ENCODE measurements at places on chromosomes 4 and X.
A peak's percentile ranks its signal among the peaks of the same experiment; 100 is the strongest.

- H3K27me3 ChIP-seq: peaks cover 40% of the 10 kb centered on the region
- no peak overlapping the region for H3K4me3 ChIP-seq
- no peak overlapping the region for H3K27ac ChIP-seq
- H3K4me1 ChIP-seq: no peaks in the 10 kb centered on the region
Measured at GRCh38 chr4:82562564-82562854, 721 bp upstream of the TMEM150C start.

GRCh38 chr4:168717847-168718246 lies 221.0 kb downstream of the PALLD start:
- H3K27ac ChIP-seq: no peak overlapping the region
- no peaks in the 10 kb centered on the region for H3K27me3 ChIP-seq
- H3K4me1 ChIP-seq: peaks cover 2% of the 10 kb centered on the region
- no peak overlapping the region for H3K4me3 ChIP-seq
- H3K36me3 ChIP-seq: peaks cover 7% of the 10 kb centered on the region

DNA sequence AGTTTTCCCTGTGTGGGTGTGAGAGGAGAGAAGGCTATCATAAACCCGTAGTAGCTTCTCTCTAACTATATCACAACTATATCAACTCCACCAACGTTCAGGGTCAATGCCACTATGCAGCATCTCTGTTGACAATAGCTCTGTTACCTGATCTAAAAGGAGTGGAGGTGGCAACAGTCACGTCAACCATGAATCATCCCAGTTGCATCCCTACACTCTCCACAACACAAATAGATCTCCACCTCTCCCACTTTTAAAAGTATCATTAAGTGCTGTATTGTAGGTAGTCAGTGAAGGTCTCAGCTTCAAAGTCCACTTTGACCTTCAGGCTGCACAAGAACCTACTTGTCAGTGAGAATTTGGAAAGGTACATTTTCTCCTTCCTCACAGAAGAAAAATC lies 600.5 kb upstream of the GRIA3 start:
- H3K4me3 ChIP-seq: no peak overlapping the region
- no peaks in the 10 kb centered on the region for H3K4me1 ChIP-seq
- no peak overlapping the region for H3K27ac ChIP-seq

DNA sequence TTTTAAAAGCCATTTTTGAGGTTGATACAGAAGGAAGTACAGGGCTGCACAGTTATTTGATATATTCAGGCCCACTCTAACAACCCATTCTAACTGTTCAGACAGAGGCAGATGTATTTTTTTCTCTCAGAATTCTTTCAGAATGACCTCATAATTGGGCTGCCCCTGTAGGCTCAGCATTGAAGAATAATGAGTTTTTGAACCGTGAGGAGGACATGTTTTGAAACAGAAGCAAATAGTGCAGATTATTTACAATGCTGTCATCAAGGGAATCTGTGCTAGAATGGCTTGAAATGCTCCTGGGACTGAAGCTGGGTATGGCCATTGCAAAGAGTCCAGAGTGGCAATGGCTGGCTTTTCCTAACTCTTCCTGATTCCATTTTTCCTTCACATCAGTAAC lies 158.1 kb downstream of the SOX3 start:
- H3K36me3 ChIP-seq: no peaks in the 10 kb centered on the region
- no peak overlapping the region for H3K27ac ChIP-seq

DNA sequence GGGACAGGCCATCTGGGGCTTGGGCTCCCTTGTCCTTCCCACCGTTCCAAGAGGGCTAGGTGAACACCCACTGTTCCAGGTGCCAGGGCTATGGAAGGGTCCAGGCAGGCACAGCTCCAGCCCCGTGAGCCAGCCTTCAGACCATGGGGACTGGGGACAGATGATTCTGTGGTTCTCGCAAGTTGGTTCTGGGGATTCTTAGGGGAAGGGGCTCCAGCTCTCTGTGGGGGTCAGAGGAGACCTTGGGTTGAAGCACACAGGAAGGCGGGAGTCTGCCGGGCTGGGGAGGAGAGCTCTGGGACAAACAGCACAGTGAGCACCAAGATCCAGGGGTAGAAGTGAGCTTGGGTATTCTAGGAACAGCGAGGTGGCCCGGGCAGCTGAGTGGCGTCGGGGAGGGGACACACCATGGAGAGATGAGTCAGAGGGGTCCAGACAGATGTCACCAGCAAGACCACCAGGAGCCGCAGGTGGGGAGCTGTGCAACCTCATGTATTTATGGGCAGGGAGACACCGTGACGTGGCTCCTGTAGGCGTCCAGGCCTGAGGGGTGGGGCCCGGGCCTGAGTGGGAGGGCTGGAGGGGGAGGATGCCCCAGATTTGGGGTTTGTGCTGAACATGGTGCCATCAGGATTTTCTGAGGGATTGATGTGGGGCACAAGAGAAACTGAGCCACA lies 48.8 kb upstream of the HMX1 start:
- H3K36me3 ChIP-seq: no peaks in the 10 kb centered on the region
- H3K27me3 ChIP-seq: no peaks in the 10 kb centered on the region
- no peak overlapping the region for H3K4me3 ChIP-seq
- no peaks in the 10 kb centered on the region for H3K4me1 ChIP-seq
- DNase-seq: no peak

GRCh38 chr4:17309567-17310268 lies 202.2 kb downstream of the QDPR start:
- H3K27ac ChIP-seq: no peak overlapping the region
- no peak overlapping the region for H3K4me3 ChIP-seq
- H3K4me1 ChIP-seq: no peaks in the 10 kb centered on the region
- no peaks in the 10 kb centered on the region for H3K27me3 ChIP-seq
- H3K36me3 ChIP-seq: no peaks in the 10 kb centered on the region
- no peak for DNase-seq

DNA sequence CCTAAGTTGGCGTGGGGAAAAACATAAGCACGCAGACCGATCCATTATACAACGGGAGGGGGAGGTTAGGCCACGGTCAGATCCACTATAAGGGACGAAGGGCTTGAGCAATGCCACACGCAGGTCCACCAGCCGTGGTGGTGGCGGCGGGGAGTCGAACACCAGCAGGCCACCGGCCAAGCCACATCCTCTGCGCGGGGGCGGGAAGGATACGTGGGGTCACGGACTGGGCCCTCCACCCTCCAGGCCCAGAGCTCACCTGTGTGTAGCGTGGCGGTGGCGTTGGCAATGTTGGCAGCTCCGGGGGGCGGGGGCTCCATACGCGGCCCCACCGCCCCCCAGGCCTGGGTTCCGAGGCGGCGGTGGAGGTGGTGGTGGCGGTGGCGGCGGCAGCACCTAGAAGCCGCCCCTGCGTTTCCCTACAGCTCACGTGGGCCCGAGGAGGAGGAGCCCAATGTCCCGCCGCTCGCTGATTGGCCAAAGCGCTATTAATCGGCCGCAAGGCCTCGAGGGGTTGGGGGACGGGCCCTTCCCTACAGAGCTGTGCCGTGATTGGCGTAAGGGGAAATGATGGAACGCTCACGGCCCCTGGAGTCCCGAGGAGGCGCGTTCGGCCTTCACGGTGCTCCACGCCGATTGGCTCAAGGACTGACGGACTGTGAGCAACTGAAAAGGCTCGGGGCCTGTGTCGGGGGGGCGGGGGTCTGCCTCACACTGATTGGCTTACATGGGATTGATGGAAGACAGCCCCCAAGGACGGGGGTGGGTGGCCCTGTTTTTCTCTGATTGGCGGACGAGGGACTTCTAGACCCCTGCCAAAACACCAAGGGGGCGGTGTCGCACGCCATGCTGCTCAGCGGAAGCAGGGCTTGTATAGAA lies at the start of gene ELK1:
Gene ELK1 (minus strand): TSS at position 400 of the 879 bp plus-strand sequence. CDS start 9,122 bp downstream, outside the sequence.
- H3K36me3 ChIP-seq: peaks cover 10% of the 10 kb centered on the region
- H3K27me3 ChIP-seq: no peaks in the 10 kb centered on the region
- H3K4me3 ChIP-seq: peak within 1 kb of the TSS; percentile 63
- DNase-seq: no peak
- peaks cover 22% of the 10 kb centered on the region for H3K4me1 ChIP-seq
- H3K27ac ChIP-seq: peak within 1 kb of the TSS; percentile 91

DNA sequence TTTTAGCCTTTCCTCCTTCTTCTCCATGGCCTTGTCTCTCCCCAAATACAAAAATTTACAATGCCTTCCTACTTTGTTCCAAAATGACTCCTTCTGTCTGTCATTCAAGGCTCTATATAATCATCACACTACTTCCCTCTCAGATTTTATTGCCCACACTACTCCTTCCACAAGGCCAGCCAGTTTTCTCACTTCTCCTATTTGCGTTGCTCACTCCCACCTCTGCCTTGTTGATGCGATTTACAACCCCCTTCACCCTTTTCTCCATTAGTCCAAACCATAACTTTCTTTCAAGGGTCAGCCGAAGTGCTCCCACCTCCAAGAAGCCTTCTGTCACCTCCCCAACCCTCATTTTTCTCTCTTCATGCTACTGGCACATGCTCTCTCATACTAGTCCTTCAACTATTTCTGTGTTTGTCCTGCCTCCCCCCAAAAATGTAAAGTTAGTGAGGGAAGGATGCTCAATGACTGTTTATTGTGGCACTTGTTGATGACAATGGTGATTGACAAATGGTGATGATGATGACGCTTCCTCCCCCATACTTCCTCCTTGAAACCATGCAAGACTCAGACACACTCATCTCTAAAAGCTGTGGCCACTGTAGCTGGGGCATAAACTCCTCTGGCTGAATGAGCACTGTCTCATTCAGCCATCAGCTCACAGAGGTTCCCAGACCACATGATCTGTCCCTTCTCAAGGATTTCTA lies 2.7 kb upstream of the XKRX start:
- no peak overlapping the region for H3K27ac ChIP-seq
- no peaks in the 10 kb centered on the region for H3K4me1 ChIP-seq
- H3K36me3 ChIP-seq: no peaks in the 10 kb centered on the region
- no peaks in the 10 kb centered on the region for H3K27me3 ChIP-seq

DNA sequence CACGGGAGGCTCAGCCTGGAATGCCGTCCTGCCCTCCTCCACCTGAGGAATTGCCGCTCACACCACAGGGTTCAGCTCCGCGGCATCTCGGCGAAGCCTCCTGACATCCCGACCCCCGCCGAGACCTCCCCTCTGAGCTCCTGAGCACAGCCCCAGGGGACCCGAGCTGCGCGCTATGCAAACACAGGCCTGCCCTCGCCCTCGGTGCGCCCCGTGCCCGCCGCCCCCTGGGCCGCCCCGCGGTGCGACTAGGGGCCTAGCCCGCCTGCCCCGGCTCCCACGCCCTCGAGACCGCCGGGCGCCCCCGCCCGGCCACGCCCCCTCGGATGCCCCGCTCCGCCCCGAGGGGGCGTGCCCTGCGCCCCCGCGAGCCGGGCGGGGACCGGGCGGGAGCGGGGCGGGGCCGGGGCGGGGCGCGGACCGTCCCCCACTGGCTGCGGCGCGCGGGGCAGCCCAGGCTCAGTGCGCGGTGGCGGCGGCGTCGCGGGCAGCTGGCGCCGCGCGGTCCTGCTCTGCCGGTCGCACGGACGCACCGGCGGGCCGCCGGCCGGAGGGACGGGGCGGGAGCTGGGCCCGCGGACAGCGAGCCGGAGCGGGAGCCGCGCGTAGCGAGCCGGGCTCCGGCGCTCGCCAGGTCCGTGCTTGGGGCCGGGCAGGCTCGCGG lies at the start of gene FGFR3:
Gene FGFR3 (plus strand): TSS at position 462 of the 664 bp plus-strand sequence. CDS start 642 bp downstream, outside the sequence.
- H3K36me3 ChIP-seq: no peaks in the 10 kb centered on the region
- H3K27ac ChIP-seq: no peak within 1 kb of the TSS
- no peak for DNase-seq
- H3K4me1 ChIP-seq: peaks cover 13% of the 10 kb centered on the region
- H3K27me3 ChIP-seq: peaks cover 56% of the 10 kb centered on the region

- DNase-seq: no peak
- no peaks in the 10 kb centered on the region for H3K4me1 ChIP-seq
- no peak overlapping the region for H3K27ac ChIP-seq
- no peak overlapping the region for H3K4me3 ChIP-seq
- no peaks in the 10 kb centered on the region for H3K27me3 ChIP-seq
Measured at GRCh38 chrX:22093550-22093949, 61.4 kb downstream of the PHEX start.

DNA sequence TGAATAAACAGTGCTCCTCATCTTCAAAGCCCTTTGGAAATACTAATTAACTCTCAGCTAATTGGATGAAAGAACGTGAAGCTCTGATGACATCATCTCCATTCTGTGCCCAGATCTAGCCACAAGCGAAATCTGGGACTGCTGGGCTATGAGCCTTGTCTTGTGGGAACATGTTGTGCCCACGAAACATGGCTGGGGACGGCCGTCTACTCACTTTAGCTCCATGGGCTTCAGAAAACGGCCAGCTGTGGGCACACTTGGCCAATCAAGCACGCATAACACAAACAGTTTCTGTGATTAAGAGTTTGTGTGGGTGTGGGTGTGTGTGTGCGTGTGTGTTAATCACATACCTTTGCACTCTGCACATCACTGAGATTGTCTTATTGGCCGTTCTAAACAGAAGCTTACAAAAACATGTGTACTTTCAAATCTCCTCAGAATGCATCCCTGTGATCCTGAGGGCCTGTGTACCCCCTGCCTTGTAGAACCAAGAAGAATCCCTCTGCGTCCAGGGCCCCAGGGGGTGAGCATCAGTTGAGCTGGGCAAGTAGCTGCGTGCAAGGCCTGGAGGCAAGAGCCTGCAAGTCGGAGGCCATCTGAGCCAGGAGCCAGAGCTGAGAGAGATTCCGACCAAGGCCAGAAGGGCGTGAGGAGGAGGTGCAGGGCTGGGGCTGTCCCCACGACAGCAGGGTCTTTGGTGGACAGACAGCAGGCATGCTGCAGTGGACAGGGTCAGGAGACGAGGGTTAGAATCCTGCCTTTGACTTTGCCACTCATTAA lies 18.7 kb upstream of the ZNF185 start:
- no peaks in the 10 kb centered on the region for H3K36me3 ChIP-seq
- no peaks in the 10 kb centered on the region for H3K4me1 ChIP-seq
- H3K27ac ChIP-seq: no peak overlapping the region
- DNase-seq: no peak
- no peak overlapping the region for H3K4me3 ChIP-seq

GRCh38 chrX:13167481-13168231 lies 123.2 kb upstream of the FAM9C start:
- no peaks in the 10 kb centered on the region for H3K27me3 ChIP-seq
- H3K27ac ChIP-seq: peak overlapping the region; percentile 25
- H3K4me1 ChIP-seq: peaks cover 11% of the 10 kb centered on the region
- no peaks in the 10 kb centered on the region for H3K36me3 ChIP-seq

- no peaks in the 10 kb centered on the region for H3K4me1 ChIP-seq
- no peaks in the 10 kb centered on the region for H3K36me3 ChIP-seq
- no peak for DNase-seq
Measured at GRCh38 chr4:186029571-186030398, 39.2 kb upstream of the TLR3 start.

DNA sequence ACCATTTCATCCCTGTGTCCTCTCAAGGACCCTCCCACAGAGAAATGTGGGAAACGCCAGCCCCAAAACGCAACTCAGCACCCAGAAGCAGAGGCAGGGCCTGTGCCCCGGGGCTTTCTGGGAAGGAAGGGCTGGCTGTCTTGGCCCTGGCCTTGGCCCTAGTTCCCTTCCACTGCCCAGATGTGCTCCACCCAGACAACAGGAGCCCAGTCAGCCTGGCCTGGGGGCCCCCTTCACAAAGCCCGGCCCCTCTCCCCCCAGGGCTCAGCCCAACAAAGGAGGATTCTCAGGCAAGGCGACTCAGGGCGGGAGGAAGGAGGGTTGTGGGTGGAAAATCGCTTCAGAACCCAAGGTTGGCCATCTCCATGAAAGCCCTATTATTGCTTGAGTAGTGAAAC lies 82.5 kb downstream of the PJA1 start:
- H3K36me3 ChIP-seq: no peaks in the 10 kb centered on the region
- no peak overlapping the region for H3K27ac ChIP-seq
- H3K27me3 ChIP-seq: no peaks in the 10 kb centered on the region
- H3K4me3 ChIP-seq: no peak overlapping the region

All from thymus (tissue), 14 donors.